CD4-positive, alpha-beta T cell treated with Interleukin-4 for 4 hours (primary cell): ENCODE measurements at places on chromosomes 12 and 14.

GRCh38 chr14:98374136-98374535 lies 897.9 kb downstream of the BCL11B start:
- DNase-seq: no peak

DNA sequence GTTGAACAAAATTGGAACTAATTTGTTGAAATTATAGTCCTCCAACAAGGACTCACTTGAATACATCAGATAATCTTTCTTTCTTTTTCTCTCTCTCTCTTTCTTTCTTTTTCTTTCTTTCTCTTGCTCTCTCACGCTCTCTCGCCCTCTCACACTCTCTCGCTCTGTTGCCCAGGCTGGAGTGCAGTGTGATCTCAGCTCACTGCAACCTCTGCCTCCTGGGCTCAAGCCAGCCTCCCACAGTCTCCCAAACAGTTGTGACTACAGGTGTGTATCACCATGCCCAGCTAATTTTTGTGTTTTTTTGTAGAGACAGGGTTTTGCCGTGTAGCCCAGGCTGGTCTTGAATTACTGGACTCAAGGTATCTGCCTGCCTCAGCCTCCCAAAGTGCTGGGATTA lies 22.8 kb downstream of the WDR20 start:
- DNase-seq: no peak

DNA sequence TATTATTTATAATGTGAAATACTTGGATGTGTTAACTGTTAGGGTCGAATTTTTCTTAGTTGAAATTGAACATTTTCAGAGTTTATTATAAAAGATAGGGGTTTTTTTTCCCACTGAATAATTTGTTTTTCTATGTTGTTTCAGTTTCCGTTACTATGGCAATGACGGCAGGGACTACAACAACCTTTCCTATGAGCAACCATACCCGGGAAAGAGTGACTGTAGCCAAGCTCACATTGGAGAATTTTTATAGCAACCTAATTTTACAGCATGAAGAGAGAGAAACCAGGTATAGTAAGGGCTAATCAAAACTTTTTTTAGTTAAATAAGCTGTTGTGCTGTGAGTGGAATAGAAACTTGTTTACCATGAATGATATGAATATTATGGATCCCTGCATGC lies 35.1 kb upstream of the BMAL2 start:
- no peak for DNase-seq

GRCh38 chr14:87171141-87171540 lies 821.8 kb downstream of the GALC start:
- no peak for DNase-seq

DNA sequence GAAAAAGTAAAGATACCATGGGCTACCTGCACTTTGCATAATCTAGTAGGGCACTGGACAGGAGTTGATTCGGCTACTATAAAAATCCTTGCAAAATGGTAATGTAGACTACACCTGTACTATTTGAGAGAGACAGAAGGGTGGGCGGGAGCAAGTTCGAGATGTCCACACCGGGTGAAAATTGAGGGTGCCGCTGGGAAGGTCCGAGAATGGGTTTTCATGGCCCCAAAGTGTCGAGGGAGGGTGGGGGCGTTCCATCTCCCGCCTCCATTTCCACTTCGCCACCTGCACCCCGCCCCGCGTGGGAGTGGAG lies 648 bp downstream of the SNX6 start:
- DNase-seq: no peak

DNA sequence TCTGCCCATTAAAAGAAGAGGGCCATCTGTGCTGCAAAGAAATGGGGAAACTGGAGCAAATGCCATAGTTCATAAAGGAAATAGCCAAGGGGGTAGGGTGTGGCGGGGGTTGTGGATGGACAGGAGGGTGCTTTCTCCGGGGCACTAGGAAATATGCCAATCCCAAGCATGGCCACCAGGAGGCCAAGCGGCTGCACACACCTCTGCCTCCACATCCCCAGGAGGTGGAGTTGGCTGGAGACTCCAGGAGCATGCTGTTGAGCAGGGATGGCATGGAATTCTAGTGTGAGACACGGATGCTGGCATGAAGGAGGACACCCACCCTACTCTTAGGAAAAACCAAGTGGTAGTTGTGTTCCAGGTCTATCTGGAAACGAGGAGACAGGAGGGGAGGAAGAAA lies 25.2 kb downstream of the NID2 start:
- peak; percentile 27 for DNase-seq
